Thyroid gland (tissue), 4 donors: ENCODE measurements at places on chromosomes 1 and 21. TPM values are rescaled to one million over a fixed set of nuclear protein-coding genes. Genes with fewer than 3 reads are reported as not detected.

GRCh38 chr1:229067546-229067945 lies 203.4 kb upstream of the RAB4A start:
- DNase-seq: no peak

DNA sequence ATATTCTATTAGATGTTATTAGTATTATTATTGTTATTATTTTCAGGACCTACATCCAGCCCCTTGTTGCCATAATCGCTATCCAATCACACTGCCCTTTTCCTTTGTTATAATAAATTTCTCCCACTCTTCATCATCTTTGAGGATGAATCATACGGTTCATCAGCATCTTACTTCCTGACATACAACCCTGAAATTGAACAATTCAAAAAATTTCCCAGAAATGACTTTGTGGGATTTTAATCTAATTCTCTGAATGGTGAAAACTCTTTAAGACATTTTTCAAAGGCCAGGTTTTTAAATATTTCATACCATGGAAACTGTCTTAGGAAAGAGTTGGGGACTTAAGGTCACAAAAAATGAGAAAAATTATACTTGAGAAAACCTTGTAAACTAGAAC lies 353.5 kb downstream of the ST6GALNAC3 start:
- DNase-seq: no peak

- DNase-seq: no peak
Observed at GRCh38 chr1:120133228-120133927, 42.9 kb downstream of the SEC22B start.

- DNase-seq: no peak
Observed at GRCh38 chr1:92980732-92981647, 19.7 kb upstream of the DIPK1A start.

DNA sequence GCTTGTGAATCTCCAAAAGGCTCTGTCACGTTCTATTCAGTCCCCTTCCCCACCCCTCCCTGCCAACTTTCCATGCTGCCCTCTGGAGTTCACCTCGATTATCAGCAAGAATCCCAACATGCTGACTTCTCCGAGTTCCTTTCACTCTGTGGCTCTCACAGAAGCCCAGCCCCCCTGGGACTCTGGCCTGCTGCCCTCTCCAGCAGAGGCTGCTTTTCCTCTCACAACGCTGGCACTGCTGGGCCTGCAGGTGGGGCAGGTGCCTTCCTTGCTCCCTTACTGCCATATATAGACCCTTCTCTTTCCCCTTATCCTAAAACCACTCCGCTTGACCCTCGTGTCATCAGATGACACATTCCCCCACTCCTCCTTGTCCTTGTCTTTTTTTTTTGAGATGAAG lies 10.2 kb upstream of the RNF186 start:
- peak; percentile 74 for DNase-seq

- peak; percentile 62 for DNase-seq
Observed at GRCh38 chr1:151898519-151898991, 10.8 kb downstream of the THEM4 start.

- DNase-seq: peak; percentile 71
Observed at GRCh38 chr1:184036517-184036949, 995 bp downstream of the COLGALT2 start.

The OVAAL gene
- total RNA-seq: not detected

The TFF2 gene
- total RNA-seq: not detected

The HPDL gene
- 0.71 TPM for total RNA-seq

The SYCP1 gene
- total RNA-seq: not detected

The TACSTD2 gene
- 5.7 TPM for total RNA-seq

The S100A1 gene
- total RNA-seq: 310 TPM

The VSIG8 gene
- total RNA-seq: not detected
